ENCODE measurements at places on chromosomes 6 and 20. TPM values are rescaled to one million over a fixed set of nuclear protein-coding genes. Genes with fewer than 3 reads are reported as not detected.

Gene SSTR4
- total RNA-seq, result 0.30 TPM

DNA sequence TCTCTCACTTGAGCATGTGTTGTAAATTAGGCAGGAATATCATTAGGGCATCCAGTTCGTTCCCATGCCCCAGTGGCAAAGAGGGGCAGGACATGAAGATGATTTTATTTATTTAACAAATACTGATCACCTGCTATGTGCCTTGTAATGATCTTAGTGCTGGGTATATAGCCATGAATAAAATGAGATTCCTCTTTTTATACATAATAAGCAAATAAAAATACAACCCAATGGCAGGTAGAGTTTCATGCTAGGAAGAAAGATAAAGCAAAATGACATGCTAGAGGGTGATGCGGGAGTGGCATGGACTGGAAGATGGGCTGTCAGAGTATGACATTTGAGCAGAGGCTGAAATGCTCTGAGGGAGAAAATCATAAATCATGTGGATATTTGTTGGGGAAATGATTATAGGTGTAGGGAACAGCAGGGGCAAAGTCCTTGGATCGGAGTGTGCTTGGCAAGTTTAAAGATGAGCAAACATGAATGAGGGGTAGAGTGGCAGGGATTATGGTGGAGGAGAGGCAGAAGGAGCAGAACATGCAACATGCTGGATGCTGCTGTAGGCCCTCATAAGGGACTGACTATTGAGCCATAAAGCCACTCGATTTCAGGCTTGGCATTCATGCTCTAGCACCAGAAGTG, 342.1 kb downstream of the PLCB1 start:
- DNase-seq, result no peak

Gene ZSCAN31
- total RNA-seq, result 10.1 TPM

DNA sequence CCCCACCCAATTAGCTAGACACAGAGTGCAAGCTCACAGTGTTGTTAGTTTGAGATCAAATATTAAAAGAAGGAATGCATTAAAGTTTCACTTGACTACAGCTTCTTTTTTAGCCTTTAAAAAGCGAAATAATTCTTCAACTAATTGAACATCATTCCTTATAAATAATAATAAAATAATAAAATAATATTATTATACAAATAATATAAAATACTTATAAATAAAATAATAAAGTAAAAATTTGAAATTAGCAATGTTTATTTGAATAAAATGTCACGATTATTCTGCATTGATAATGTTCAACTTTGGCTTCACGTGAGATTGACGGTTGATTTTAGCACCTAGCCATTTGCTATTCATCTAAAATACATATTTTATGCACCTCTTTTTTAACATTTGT, 819.3 kb downstream of the FRK start:
- DNase-seq, result no peak

Gene TOX2
- 0.89 TPM for total RNA-seq

Gene NKAPL
- total RNA-seq, result 0.79 TPM

DNA sequence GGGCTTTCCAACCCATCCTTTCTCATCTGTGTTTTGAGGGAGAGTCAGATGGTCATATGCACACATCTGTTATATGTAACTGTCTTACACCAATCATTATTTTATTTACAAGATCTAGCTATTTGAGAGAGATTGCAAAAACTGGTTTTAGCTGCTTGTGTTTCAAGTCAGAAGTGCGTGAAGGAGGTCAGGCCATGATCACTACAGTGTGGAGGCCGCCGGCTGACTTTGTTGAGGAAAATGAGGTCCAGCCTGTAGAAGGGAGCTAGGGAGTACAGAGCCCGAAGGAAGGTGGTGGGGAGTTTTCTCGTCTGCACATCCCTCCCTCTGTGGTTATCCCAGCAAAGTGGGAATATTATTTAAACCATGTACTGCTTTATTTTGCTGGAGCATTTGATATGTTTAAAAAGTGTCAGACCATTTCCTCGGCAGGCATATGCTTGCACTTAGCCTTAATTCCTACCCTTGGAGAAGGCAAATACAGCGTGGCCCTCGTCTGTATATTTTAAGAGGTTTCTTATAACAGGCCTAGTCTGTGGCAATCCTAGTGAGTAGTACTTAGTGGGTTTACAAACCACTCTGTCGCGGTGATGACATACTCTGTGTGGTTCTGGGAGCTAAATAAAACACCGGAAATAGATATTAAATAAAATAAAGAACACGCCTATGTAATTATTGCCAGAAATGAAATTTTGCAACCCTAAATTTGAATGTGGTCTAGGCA, 95.6 kb downstream of the UST start:
- DNase-seq, result no peak

DNA sequence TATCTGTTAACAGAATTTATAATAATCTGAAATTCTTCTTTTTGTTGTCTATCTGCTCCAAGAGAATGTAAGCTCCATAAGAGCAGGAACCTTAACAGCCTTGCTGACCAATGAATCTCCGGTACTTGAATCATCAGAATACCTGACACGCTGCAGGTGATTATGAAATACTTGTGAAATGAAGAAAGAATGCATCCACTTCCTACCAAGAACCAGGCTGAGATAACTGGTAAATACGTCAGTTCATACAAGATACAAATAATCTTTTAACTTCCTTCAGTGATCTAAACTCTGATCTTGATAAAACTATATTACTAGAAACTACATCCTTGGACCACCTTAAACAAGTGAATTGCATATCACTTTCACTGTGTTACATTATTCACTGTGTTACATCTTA, 116.2 kb downstream of the MAP3K5 start:
- no peak for DNase-seq

GRCh38 chr20:60453388-60454246, 495.4 kb downstream of the CDH26 start:
- DNase-seq, result no peak

Gene PNPLA1
- total RNA-seq, result 4.2 TPM

DNA sequence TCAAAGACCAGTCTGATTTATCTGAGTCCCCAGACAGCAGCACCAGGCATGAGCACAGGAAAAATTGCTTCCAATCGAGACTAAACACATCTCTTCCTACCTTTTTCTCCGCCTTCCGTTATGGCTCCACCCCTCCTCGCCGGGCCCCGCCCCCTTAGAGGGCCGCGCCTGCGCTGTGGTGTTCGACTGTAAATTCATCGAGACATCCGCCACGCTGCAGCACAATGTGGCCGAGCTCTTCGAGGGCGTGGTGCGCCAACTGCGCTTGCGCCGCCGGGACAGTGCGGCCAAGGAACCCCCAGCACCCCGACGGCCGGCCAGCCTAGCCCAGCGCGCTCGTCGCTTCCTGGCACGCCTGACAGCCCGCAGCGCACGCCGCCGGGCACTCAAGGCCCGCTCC, 8.9 kb downstream of the REM1 start:
- no peak for DNase-seq

- DNase-seq, result no peak
These were observed 27.4 kb downstream of the ZC3H12D start for GRCh38 chr6:149457316-149457884.

- no peak for DNase-seq
These were observed 1.7 kb downstream of the THBS2 start for GRCh38 chr6:169251822-169252504.

Gene RIPOR3
- total RNA-seq, result 16.1 TPM
